ENCODE measurements at places on chromosomes 11 and 22.

- DNase-seq = no peak
These were observed 415.9 kb downstream of the TBC1D22A start for GRCh38 chr22:47178339-47178738.

DNA sequence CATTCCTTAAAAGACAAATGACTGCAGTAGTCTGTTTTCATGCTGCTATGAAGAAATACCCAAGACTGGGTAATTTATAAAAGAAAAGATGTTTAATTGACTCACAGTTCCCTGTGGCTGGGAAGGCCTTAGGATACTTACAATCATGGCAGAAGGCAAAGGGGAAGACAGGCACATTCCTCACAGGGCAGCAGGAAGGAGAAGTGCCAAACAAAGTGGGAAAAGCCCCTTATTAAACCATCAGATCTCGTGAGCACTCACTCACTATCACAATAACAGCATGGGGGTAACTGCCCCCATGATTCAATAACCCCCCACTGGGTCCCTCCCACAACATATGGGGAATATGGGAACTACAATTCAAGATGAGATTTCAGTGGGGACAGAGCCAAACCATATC lies 16.4 kb upstream of the OR2AT4 start:
- no peak for DNase-seq

DNA sequence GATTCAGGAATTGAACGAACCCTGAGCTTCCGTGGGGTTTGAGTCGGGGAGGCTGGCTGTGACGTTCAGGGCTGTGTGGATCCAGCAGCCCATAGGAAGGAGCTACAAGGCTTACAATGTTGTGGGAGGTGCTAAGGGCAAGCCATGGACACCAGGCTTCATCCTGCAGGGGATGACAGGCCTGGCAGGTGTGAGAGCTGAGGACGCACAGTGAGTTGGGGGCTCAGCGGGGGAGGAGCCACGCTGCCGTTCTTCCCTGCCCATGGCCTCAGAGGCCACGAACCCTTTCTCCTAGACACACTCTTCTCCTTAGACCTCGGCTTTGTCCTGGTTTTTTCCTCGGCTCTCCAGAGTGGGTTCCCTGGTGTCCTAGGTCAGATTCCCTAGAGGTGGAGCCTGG lies 113.3 kb upstream of the SLC22A12 start:
- DNase-seq = no peak

DNA sequence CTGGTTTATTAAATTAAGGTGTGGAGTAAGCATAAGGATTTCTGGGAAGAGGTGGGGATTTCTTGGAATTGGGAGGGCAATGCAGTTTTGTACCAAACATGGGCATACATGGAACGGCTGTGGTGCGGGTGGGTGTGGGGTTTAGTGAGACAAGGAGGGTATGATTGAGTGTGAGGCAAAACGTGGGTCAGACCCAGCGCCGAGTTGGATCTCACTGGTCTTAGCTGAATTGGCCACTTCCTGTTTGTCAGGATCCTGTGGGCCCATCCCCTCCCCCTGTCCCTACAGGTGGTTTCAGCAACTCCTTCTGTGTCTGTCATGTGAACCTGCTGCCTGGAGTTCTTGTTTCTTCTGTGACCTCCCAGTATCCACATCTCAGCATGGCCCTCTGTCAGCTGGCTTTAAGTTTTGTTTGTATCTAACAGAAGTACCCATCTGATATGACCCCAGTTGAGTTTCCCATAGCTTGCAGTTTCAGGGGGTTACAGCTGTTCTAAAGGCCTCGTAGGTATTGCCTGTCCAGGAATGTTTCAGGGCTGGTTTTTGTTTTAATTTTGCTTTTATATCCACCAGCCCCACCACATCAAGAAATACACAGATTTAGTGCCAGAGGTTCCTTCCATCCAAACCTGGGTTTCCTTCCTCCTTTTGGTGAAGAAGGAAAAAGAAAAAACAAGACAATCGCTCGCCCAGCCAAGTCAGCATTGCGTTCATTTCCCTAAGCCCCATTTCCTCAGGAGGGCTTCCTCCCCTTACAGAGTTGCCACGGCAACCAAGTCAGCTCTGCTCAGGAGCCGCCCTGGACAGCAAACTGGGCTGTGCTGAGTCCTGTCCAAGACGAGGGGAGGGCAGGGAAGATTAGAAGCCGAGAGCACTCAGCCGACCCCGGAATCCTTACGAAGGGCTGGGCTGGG lies 6.0 kb downstream of the APOL1 start:
- DNase-seq = no peak

- DNase-seq = no peak
These were observed 538.9 kb downstream of the DLG2 start for GRCh38 chr11:85088286-85088685.

DNA sequence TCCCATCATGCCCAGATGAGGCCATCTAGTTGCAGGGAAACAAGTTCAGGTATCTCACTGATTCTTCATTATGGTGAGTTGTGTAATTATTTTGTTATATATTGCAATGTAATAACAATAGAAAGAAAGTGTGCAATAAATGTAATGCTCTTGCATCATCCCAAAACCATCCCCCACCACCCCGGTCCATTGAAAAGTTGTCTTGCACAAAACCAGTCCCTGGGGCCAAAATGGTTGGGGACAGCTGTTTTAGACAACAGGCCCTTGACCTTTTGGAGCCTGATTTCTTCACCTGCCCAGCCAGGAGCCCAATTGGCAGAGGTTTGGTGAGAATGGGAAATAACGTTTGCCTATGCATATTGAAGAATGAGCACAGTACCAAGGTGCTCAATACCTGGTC lies 15.9 kb downstream of the MPEG1 start:
- DNase-seq = no peak

GRCh38 chr11:93653080-93653479 lies 8.4 kb upstream of the CEP295 start:
- DNase-seq = no peak

- DNase-seq = no peak
These were observed 2.7 kb upstream of the SREBF2 start for GRCh38 chr22:41830174-41830573.

DNA sequence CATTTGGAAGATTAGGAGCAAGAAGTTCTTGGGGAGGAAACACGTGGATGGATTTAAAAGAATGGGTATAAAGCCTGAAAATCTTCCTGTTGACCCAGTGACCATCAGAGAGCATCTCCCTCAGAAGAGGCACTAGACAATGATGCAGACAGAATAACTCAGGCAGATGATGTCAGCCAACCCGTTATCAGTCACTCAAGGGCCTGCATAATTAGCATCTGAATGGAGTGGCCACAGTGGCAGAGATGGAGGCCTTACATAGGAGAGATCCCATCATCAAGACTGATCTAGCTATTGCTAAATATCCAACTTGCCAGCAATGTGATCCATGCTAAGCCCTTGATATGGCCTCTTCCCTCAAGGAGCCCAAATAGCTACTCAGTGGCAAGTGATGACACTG lies 70.7 kb upstream of the CD82 start:
- no peak for DNase-seq

DNA sequence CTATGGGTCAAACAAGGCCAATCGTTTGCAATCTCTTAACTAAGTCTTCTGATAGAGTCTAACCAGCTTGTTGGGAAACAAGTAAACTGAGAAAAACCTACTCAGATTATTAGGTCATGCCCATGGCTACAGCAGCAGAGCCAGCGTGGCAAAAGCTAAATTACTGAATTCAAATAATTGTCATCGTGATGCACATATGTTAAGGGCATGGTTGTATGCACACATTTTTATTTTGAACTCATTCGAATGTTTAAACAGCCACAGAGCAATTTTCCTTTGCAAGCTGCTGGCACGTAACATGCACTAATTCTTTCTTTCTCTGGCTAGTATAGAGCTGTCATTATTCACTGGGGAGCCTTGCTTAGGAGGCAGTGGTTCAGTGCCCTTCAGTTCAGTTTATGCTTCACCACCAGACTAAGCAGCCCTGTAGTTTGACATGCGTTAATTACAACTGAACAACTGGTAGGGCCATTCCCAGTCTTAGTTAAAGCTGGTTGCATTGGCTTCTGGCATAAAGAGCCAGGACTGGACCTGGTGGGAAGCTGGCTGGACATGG lies 396.4 kb downstream of the METTL15 start:
- no peak for DNase-seq
